ENCODE measurements at places on chromosomes 2 and 18.

GRCh38 chr2:68423966-68424650, 43.0 kb downstream of the FBXO48 start:
- DNase-seq, result no peak

DNA sequence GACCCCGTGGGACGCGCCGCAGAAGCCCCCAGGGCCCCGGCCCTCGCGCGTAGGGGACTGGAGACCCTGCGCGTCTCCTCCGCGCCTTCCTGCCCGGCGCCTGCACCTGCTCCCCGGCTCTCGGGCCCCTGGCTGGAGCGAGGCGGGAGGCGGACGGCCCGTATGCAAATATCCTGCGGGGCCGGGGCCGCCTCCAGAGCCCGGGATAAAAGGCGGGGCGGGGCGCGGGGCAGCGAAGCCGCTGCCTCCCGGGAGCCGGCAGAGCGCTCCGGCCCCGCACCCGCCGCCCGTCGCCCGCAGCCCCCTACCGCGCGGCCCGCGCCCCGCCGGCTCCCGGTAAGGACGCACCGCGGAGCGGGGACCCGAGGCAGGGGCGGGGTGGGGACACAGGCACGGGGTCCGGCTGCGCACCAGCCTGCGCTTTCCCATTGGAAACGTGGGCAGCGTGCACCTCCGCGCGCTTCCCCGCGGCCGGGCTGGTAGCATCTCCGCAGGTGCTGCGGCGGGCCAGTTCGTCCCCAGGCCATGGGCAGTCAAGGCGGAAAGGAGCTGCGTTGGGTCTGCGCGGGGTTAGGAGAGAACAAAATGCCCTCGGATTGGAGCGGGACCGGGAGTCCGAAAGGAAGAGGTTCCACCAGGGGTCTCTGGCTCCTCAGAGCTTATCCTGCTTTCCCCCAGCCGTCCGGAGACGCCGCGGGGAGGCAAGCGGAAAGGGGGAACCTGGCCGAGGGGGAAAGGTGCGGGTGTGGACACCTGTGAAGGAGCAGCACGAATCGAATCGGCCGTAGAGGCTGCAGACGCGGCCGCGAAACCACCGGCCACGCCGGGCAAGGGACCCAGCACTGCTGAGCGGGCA, at the start of gene ATP6V1C2:
Gene ATP6V1C2, plus strand, starts transcription at position 235 of the 856 bp plus-strand sequence. CDS start 1,220 bp downstream, outside the sequence.
- DNase-seq, result no peak

DNA sequence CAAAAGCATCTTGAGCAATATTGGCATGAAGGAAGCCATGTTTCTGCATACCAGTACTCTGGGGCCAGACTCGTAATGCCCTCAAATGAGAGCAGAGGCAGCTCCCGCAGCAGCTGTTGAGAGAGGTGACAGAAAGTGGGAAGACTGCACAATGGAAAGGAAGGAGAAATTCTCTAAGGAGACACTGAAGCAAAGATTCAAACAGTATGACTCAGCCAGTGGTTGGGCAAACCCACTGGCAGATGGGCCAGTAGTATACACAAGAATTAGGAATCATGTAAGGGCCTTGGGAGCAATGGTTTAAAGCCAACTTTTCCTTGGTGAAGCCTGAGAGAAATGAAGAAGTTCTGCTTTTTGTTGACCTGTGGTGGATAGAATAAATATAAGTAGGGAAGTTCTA, 2092.7 kb upstream of the PIK3C3 start:
- DNase-seq, result no peak

- no peak for DNase-seq
Measured at GRCh38 chr2:151670346-151670745, 63.9 kb downstream of the NEB start.

GRCh38 chr18:77093586-77093985, 39.0 kb downstream of the MBP start:
- no peak for DNase-seq

DNA sequence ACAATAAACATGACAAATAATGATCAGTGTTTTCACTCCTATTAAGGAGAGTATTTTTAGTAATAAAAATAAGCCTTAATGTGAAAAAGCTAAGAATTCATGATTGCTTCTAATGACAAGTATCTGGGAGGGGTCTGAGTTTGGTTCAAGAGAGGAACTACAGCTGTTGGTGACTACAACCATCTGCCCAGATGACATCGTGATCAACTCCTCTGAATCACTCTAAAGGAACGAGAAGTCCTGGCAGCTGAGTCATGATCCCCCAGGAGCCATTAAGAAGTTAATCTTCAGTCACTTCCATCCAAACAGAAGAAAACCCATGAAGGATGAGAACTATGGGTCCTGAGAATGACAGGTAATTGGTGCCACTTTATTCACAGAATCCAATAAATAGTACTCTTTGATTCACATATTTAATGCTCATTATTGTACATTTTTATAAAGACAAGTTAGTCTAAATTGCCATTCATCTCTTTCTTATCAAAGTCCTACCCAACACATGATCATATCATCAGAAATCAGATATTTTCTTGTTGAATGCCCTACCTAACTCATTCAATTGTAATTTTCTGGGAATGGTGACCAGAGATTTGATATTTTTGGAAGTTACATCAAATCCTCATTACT, 6.8 kb downstream of the TFPI start:
- DNase-seq, result no peak

DNA sequence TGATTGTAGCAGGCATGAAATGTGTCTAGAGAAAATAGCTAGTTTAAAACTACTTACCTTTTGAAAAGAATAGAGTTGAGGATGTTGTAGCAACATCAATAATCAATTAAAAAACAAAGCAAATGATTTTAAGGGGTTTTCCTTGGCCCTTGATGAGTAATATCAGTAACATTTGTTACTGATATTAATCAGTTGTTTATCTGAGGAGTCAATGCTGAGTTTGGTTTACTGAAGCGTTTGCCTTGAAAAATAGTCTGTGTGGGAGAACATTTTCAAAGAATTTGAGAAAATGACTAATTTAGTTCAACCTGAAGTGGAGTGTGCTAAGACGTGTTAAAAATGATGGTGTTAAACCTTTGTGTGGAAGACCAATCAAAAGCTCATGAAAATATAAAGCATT, 9.3 kb downstream of the PTH2R start:
- DNase-seq, result no peak

GRCh38 chr2:157486596-157487270, 42.8 kb upstream of the CYTIP start:
- no peak for DNase-seq

GRCh38 chr2:21165350-21165749, 41.6 kb downstream of the TDRD15 start:
- no peak for DNase-seq

DNA sequence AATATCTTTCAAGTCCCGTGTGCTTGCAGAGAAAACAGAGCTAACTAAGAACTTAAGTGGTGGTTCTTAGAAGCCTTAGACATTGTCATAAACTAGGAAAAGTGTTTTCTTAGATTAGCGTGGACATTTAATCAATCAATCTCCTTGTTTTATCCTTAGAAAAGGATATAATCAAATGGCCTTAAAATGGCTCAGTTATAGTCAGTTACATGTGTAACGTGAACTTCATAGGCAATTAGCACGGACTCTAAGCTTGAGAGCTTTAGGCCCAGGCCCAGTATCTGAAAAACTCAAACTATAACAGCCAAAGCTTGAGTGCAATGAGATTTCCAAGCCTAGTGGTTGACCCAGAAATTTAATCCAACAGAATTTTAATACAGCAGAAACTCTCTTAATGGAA, 43.5 kb upstream of the SP3 start:
- no peak for DNase-seq

DNA sequence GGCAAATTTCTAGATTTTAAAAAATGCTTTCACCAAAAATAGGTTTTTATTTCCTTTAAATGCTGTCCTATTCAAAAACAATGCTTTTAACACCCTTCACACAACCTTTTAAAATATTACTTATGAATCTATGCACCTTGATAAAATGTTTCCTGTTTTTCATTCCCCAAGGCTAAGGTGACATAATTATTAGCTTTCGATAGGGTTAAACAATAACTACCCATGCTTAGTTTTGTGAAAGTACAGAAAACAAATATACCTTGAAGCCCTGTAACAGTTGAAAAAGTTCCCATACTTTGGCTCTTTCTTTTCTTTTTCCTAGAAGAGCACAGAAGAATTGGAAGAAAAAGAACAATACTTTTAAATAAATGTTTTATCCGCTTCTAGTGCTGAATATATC, 54.9 kb upstream of the ITPRID2 start:
- no peak for DNase-seq

DNA sequence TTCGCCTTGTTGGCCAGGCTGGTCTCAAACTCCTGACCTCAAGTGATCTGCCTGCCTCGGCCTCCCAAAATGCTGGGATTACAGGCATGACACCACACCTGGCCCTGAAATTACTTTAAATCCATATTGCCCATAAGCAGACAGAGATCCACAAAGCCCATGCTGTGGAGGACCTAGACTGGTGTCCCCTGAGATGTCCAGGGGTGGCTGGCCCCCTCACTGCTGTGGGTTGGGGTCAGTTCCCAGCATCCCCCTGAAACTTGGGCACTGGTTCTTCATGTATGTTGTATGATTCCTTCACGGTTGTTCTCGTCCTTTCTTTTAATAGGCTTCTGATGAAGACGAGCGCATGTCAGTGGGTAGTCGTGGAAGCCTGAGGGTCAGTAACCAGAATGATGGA, 78.1 kb upstream of the RBM44 start:
- no peak for DNase-seq

- DNase-seq, result no peak
Measured at GRCh38 chr2:227025510-227025909, 138.5 kb downstream of the COL4A4 start.

DNA sequence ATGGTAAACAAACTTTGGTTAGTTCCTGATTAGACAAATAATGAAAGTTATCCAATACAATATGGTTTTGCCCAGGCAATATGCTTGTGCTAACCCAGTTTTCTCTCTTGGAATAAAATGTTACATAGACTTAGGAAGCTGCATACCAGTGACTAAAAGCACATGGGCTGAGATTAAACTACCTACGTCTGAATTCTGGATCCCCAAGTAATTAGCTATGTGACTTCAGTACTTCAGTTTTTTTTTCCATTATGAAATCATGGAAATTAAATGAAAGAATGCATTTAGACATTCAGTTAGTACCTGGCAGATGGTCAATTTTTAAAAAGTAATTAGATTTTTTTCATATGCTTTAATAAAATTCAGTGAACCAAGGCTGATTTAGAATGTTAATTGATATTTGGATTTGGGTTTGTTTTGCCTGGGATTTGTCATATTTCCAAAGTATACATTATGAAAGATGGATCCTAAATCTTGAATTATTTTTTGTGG, 213.9 kb downstream of the PTH2R start:
- no peak for DNase-seq

GRCh38 chr2:120423167-120423943, 77.4 kb downstream of the INHBB start:
- DNase-seq, result no peak

DNA sequence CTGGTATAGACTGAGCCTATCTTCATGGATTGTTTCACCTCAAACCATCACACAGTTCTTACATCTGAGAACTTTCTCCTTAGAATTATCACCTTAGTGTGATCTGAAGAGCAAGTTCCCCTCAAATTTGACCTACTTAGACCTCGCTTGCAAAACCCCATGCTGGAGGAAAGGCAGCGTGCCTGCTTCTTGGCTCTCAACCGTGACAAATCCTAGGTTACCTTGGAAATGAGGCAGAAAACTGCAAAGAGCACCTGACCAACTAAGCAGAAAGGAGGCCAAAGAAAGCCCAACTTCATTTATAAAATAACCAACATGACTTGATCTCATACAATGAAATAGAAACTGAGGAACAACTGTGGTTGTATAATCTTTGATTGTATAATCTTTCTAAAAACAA, 146.4 kb downstream of the RAB3GAP1 start:
- DNase-seq, result peak; percentile 38

DNA sequence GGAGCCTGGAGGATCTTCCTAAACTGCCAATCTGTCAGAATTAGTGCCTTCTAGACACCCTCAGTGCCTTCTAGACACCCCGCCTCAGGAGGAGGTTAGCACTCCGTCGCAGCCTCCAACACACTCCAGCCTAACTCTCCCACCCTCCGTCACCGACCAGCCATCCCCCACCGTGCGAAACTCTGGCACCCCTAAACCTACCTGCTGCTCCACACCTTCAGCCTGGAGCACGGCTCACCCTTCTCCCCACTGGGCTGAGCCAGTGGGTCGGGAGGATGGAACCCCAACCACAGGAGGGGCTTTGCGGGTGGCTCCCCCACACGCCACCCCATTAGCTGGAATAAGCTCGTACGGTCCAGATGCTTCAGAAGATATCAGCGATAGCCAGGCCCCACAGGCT, 468.9 kb upstream of the HS6ST1 start:
- no peak for DNase-seq

- DNase-seq, result no peak
Measured at GRCh38 chr2:141020346-141020745, 1110.5 kb downstream of the LRP1B start.

GRCh38 chr2:197710424-197711042, 5.4 kb downstream of the MARS2 start:
- no peak for DNase-seq

GRCh38 chr2:12804091-12804856, 87.5 kb downstream of the TRIB2 start:
- no peak for DNase-seq

DNA sequence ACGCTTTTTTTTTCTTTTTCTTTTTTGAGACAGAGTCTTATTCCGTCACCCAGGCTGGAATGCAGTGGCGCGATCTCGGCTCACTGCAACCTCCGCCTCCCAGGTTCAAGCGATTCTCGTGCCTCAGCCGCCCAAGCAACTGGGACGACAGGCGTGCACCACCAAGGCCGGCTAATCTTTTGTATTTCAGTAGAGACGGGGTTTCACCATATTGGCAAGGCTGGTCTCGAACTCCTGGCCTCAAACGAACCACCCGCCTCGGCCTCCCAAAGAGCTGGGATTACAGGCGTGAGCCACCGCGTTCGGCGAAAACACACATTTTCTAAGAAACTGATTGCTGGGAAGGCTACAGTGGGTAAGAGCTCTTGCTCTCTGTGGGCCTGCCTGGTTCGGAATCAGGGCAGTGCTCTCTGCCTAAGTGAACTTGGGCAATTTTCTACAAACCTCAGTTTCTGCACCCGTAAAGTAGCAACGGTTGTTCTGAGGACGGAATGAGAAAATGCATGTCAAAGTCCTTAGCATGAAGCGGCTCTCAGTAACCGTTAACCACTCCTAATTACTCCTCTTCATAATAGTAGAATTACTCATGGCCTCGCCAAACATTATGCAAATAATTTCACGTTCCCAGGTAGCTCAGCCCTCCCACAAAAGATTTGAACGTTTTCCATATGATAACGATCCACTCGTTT, 1.0 kb upstream of the PMAIP1 start:
- DNase-seq, result no peak

DNA sequence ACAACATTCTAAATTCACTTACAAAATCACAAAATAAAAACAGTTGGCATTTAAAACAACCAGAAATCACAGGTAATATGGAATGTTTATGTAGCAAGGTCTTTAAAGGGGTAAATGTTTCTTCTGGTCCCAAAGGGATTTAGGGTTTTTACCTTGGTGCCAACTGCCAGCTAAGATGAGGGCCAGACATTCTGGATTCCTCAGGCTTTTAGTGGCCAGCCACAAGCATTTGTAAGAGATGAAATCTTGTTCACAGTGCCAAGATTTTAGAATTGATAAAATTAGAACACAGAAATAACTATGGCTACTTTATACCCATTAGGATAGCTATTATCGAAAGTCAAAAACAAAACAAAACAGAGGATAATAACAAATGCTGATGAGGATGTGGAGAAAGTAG, 60.4 kb upstream of the CDKL4 start:
- DNase-seq, result no peak

- DNase-seq, result no peak
Measured at GRCh38 chr2:215358312-215358845, 46.5 kb downstream of the ATIC start.

GRCh38 chr2:96423291-96423690, 81.9 kb downstream of the NEURL3 start:
- no peak for DNase-seq

Measured in DMS79 (cell line).